ENCODE measurements at places on chromosomes 5 and 9.

DNA sequence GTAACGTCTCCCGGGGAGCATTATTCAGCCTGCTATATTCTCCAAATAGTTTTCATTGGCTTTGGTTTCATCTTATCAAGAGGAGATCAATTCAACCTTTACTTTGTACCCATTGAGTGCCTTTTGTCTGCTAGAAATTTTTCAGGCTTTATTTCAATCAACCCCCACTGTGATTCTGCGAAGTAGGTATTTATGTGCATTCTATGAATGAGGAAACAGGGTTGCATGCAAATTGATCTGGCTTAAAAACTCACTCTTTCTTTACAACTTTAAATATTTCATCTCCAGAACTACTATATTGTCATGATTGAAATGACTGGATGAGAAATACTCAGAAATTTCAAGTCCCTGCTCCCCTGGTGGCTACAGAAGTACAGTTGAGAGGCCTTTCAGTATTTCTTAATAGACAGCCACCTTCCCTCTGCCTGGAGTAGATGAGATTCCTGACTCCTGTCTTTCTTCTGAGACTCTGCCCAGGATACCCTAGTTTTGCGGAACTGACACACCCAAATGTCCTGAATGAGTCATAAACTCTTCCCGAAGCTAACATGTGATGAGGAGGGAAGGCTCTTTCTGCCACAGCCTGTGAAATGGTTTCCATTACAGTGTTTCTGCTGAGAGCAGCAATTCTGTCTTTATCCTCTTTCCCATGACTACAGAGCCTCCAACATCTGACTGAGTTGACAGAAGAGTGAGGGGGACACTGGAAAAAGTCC lies 52.6 kb upstream of the TNC start:
- peak; percentile 74 for DNase-seq

DNA sequence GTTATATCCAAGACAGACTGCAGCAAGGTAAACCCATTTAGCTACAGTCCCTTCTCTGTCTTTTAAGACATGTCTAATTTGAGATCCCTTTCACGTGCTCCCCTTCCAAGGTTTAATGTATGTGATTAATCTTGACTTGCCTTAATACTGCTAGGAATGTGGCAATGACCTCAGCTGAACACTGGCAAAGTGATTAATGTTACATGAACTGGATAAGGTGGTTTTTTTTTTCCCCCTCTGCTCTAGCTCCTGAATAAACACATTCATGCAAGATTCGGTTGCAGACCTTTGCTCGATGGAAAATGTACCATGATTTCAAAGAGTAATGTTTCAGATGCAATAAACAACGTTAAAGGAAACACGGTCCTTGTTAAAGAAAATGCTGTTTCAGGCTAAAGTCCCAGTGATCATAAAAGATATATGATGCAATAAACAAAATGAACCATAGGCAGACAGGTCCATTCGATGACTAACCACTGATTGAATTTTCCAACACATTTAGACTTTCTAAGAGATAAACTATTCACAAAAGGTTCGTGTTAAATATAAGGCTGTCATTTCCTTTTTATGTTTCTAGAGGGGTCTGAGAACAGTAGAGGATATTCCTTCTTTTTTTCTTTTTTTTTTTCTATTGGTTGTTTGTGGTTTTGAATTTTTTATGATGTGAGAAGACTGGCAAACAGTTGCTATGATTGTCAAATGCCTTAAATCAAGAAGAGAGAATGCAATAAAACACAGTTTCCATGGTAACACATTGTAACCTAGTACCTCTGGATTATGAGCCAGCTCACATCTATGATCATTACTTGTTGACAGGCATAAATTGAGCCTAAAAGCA lies 44.7 kb upstream of the ZNF608 start:
- DNase-seq = no peak

DNA sequence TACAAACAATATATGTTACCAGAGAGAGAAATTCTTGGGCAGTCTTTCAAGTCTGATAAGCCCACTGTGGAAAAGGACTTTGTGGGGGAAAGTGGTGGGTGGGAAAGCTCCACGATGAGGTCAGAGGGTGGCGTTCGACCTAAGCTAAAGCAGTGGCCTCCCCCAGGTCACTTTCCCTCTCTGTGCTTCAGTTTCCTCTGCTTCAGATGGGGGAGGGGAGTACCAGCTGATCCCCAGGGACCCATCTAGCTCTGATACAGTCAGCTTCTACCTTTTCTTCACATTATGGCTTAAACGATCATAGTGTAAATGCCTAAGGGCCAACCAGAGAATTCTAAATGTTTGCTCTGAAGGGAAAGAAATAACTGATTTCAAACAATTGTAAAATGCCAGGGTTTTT lies 36.6 kb upstream of the ARSB start:
- DNase-seq = no peak

- no peak for DNase-seq
Measured at GRCh38 chr5:86981898-86982297, 285.8 kb upstream of the RASA1 start.
